Stimulated activated CD4-positive, alpha-beta T cell treated with anti-CD3 and anti-CD28 coated beads, Interleukin-4, amount 100 ng/mL, for 24 hours (primary cell): ENCODE measurements at places on chromosomes 5 and 9.

DNA sequence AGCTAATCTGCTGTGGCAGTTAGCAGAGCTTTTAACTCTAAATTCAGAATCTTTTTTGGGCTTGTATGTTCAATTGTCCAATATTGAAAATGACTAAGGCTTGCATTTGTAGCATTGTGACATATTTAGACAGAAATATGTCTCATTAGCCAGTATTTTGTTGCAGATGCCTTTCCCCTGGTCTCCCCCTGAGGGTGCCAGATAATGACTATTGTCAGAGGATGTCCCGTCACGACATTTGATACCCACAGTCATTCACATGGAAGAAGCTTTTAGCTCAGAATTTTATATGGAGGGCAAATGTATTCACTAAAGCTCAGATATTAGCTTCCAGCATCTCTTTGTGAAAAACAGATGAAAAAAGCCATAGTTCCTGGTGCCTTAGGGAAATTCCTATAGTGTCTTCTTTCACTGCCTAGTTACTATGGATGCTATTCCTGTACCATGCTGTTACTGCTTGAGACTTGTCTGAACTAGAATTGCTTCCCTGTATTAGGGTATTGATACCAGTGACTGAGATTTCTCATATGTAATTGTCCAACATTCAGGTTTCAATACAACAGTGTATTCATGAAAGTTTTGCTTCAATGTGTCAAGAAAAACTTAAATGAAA, 96.2 kb downstream of the CCDC192 start:
- DNase-seq = no peak

GRCh38 chr5:59287884-59288283, 605.6 kb downstream of the PDE4D start:
- no peak for DNase-seq

DNA sequence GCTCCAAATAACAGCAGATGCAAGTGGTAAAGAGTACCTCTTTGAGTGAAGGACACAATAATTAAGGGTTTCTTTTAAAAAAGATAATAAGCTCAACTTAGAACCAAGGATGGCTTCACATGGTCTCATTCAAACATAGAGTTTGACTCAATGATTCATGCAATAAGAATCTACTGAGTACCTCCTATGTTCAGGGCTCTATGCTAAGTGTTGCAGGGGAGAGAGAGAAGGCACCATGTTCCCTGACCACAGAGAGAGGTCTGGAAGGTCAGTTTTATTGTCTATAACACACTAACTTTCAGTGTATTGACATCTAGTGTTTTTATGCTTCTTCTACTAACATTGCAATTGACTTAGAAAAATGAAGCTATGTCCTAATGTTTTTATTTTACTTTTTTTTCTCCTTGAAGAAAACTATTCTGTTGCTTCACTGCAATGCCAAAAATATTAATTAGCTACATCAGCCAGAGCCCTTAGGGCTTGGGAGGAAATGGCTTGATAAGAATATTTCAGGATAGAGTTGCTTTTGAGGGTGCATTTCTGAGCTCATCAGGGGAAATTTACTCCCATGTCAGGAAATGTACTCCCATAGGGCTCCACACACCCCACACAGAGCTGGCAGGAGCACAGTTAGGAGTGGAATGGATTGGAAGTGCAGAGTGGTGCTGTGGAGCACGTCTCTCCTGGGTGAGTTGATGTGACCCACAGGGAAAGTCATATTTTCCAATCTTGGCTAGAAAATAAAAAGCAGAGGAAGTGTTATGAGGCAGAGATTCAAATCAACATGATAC, 106.6 kb downstream of the PDE8B start:
- DNase-seq = no peak

DNA sequence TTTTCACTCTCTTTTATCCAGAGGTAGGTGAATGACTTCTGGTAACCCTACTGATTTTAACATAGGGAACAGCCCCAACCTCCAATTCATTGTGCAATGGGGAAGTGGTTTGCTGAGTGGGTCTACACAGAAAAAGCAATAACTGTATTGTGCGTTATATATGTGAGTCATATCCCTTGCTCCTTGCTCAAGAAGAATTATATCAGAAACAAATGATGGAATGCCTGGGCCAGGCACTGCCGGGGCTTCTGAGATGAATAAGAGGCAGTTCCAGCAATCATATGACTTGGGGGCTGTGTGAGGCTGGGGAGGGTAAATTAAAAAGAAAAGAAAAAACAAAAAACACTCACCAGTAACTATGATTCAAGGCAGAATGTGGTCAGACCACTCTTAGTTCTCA, 79.2 kb upstream of the ABCA1 start:
- DNase-seq = no peak

DNA sequence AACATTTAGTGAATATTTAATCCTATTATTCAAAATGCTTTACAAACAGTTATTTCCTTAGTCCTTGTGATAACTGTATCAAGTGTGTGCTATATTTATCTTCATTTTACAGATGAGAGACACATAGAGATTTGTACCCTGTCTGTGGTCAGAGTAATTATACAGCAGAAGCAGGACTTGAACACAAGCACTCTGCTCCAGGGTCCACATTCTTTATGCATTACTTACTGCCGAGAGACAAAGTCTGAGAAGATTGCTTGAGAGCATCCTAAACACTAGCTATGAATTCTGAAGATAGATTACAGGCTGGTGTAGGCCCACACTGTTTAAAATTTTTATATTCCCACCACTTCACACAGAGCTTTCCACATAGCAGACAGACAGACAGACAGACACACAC, 926.1 kb upstream of the DMAC1 start:
- no peak for DNase-seq

- DNase-seq = no peak
Observed at GRCh38 chr9:84323858-84324257, 16.7 kb downstream of the SLC28A3 start.

GRCh38 chr5:127409246-127409917, 108.1 kb upstream of the PRRC1 start:
- no peak for DNase-seq

DNA sequence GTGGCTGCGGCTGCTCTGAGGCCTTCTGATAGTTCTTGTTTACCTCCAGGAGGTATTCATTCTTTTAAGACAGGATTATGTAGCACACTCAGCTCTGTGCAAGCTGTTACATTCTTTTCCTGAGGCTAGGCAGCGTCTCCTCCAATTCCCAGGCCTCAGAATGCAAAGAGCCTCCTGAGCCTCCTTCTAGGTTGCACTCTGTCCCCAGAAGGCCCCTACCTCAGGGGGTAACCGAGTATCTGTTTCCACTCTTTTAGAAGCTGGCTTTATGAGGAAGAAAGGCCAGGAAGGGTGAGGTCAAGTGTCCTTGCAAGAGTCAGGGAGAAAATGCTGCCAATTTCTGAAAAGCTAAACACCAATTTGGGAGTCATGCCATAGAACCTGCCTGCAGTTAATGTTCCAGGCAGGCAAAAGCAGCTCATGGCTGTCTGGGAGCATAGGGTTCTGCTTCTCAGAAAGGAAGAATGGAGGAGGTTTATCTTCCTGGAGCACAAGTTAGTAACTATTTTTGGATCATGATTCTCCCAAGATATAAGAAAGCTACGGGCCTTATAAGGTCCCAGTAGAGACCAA, 178.9 kb downstream of the SEMA6A start:
- DNase-seq = no peak

DNA sequence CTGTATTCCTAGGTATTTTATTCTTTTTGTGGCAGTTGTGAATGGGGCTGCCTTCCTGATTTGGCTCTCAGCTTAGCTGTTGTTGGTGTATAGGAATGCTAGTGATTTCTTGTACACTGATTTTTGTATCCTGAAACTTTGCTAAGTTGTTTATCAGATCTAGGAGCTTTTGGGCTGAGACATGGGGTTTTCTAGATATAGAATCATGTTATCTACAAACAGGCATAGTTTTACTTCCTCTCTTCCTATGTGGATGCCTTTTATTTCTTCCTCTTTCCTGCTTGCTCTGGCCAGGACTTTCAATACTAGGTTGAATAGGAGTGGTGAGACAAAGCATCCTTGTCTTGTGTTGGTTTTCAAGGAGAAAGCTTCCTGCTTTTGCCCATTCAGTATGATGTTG, 129.9 kb downstream of the DMXL1 start:
- no peak for DNase-seq

GRCh38 chr5:2186472-2187015, 303.8 kb upstream of the IRX4 start:
- DNase-seq = no peak

DNA sequence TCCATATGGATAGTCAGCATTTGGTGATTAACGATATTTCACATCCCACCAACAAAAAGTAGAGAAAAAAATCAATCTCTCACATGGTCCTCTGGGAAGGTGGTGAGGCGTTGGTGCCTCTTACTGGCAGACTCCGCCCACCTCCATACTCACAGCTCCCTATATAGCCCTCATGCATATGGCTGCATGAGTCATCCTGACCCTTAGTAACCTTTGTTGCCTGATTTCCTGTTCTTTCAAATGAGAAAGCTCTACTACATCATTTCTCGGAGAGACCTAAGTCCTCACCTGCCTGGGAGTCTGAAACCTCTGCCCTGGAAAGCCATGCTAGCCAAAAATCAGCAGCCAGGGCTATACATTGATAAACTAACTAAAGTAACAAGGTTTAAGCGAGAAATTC, 33.3 kb upstream of the ABCA1 start:
- DNase-seq = peak; percentile 62

DNA sequence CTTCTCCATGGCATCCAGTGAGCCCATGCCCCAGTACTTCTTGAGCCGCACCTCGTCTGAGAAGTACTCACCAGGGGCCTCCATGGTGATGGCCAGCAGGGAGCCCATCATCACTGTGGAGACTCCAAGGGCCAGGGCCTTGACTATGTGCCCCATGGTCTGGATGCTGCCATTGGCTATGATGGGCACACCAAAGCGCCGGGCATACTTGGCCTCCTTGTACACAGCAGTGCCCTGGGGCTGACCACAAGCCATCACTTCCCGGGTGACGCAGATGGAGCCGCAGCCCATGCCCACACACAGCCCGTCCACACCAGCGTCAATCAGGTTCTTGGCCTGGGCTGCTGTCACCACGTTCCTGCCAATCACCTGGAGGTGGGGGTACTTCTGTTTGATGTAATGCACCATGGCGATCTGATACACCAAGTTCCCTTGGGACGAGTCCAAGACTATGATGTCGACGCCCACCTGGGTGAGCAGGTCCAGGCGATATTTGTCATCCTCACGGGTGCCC, 7.0 kb upstream of the DCAF12 start:
- DNase-seq = no peak

GRCh38 chr5:97072696-97073095, 69.7 kb downstream of the LIX1 start:
- no peak for DNase-seq

- DNase-seq = no peak
Observed at GRCh38 chr9:98135938-98136337, 16.9 kb upstream of the TRIM14 start.

DNA sequence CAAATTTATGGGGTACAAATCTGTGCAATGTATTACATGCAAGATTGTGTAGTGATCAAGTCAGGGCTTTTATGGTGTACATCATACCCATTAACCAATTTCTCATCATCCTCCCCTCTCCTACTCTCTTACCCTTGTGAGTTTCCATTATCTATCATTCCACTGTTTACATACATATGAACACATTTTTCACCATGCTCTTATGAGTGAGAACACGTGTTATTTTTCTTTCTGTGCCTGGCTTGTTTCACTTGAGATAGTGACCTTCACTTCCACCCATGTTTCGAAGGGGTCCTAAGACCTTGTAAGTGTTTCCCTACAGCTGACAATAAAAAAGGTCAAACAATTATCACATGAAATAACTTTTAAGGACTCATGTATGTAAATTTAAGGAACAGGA, 281.7 kb upstream of the CD180 start:
- DNase-seq = no peak

- no peak for DNase-seq
Observed at GRCh38 chr5:115214541-115214940, 44.8 kb upstream of the TRIM36 start.

GRCh38 chr9:96501633-96502538, 51.9 kb downstream of the HABP4 start:
- no peak for DNase-seq

DNA sequence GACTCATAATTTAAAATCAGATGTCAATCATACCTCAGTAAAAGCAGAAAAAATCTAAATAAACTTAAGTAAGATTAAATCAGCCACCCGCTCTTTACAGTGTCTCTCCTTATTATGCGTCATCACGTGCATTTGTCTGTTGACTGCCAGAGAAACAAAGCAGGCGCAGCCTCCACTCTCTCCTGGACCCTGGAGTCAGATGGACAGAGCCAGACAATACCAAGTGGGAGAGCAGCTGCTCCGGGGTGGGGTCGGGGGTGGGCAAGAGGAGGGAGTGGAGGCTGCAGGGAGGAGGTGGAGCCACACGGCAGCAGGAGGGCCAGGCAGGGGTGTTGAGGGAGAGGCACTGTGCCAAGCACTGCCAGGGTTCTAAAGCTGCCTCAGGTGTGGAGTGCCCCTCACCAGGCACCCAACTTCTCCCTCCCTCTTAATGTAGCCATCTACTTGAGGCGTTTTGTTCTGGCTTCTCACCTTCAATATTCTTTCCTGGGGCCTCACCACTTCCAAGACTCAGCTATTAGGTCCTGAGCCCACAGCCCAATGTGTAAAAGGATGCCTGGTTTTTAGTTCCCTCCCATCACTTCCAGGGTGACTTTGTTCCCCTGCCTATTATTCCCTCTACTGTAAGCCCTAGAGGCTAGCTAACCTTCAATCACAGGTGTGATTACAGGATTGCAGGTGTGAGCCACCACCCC, 96.3 kb downstream of the GLDC start:
- no peak for DNase-seq

DNA sequence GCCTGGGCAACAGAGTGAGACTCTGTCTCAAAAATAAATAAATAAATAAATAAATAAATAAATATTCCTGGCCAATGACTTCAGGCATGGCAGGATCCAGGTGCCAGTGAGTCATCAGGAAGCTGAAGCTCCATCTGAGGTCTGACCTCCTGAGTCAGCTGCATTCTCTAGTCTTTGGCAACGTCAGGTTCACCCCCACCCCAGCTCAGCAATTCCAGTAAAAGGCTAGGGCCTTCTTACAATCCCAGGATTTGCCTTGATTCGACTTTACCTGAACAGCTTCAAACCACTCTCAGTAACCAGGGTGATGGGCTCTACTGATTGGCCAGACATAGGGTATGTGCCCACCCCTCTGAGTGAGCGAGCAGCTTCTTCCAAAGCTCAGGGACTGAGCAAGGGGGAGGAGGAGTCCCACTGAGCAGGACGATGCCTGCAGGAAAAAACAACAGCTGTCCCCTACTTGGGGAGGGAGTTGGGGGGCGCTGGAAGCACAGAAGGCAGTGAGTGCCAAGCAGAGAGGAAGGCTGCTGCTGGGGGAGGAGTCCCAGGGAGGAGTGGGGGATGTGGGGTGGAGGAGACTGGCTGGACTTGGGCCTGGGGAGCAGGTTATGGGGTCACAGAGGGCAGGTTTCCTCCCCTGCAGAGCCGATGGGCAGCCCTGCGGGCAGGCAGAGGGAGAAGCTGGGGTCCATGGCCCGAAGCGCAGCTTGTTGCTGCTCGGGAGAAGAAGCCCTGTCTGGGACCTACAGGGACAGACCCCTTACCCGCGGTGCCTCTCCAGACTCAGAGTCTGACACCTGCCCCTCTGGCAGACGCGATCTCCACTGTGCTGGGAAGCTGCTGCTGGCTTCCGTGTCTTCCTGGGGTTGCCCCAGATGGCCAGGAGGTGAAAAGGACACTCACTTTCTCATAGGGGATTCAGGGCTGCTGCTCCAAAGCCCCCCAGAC, 25.9 kb upstream of the UNC5A start:
- no peak for DNase-seq

- DNase-seq = no peak
Observed at GRCh38 chr9:83628540-83628939, 5.6 kb downstream of the IDNK start.

GRCh38 chr5:177598477-177598876, 1.5 kb upstream of the B4GALT7 start:
- DNase-seq = no peak
